ENCODE measurements at places on chromosomes 2 and 18. TPM values are rescaled to one million over a fixed set of nuclear protein-coding genes. Genes with fewer than 3 reads are reported as not detected.

GATA6 gene
- 3.5 TPM for total RNA-seq

FAM228A gene
- 0.09 TPM for total RNA-seq

SLC9A2 gene
- total RNA-seq, result not detected

SERPINB13 gene
- not detected for total RNA-seq

SOWAHC gene
- 7.7 TPM for total RNA-seq

ARHGAP25 gene
- total RNA-seq, result 0.47 TPM

DNAJC5G gene
- total RNA-seq, result not detected

BCL2 gene
- total RNA-seq, result 0.86 TPM

GPR45 gene
- total RNA-seq, result not detected

TACR1 gene
- total RNA-seq, result 0.16 TPM

NEB gene
- under 0.01 TPM for total RNA-seq

CCDC85A gene
- not detected for total RNA-seq

HRH4 gene
- under 0.01 TPM for total RNA-seq

GALNT13 gene
- not detected for total RNA-seq

NCKAP5 gene
- total RNA-seq, result 1.1 TPM

LBX2 gene
- 3.8 TPM for total RNA-seq

GALNT14 gene
- 0.17 TPM for total RNA-seq

ORMDL1 gene
- total RNA-seq, result 34.0 TPM

RFX8 gene
- 10.4 TPM for total RNA-seq

CNOT9 gene
- total RNA-seq, result 23.9 TPM

Measured in bronchial smooth muscle cell (primary cell).